ENCODE measurements at places on chromosomes 11 and 22. TPM values are rescaled to one million over a fixed set of nuclear protein-coding genes. Genes with fewer than 3 reads are reported as not detected.

GRCh38 chr22:47207846-47208554, 445.6 kb downstream of the TBC1D22A start:
- H3K4me1 ChIP-seq, result no peaks in the 10 kb centered on the region
- no peaks in the 10 kb centered on the region for H3K36me3 ChIP-seq
- H3K4me3 ChIP-seq, result no peak overlapping the region
- DNase-seq, result no peak

CRYBB1 gene
- not detected for total RNA-seq

DNA sequence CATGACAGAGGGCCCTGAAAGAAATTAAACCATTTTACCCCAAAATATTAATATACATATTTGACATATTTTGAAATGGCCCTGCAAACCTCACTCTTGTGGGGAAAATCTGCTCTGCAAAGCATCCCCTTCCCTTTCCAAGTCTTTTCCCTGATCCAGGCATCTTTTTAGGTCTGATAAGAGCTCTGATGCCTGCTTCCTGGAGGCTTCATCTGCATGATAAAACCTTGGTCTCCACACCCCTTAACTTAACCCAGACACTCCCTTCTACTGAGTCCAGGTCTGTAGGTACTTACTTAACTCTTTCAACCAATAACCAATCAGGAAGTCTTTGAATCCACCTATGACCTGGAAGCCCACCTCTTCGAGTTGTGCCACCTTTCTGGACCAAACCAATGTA, 1.8 kb upstream of the LGALS12 start:
- H3K4me3 ChIP-seq, result no peak overlapping the region
- H3K27me3 ChIP-seq, result no peaks in the 10 kb centered on the region
- no peaks in the 10 kb centered on the region for H3K4me1 ChIP-seq
- no peaks in the 10 kb centered on the region for H3K36me3 ChIP-seq
- no peak overlapping the region for H3K27ac ChIP-seq

DNA sequence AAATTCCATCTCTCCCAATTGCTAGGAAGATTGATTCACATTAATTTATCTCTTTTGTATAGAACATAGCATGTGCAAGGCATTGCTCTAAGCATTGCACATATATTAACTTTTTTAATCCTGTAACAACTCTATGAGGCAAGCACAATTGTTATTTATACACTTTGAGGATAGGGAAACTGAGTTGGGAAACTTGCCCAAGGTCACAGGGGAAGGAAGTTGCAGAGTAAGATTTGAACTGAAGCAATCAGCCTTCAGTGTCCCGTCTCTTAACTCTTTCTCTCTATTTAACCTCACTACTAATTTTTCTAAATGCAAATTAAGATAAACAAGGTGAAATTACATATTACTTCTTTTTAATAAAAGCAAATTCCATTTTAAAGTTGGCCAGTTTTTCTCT, 22.2 kb downstream of the OR56B4 start:
- DNase-seq, result no peak
- H3K4me3 ChIP-seq, result no peak overlapping the region
- peaks cover 45% of the 10 kb centered on the region for H3K27me3 ChIP-seq

ANKK1 gene
- total RNA-seq, result 0.22 TPM

DNA sequence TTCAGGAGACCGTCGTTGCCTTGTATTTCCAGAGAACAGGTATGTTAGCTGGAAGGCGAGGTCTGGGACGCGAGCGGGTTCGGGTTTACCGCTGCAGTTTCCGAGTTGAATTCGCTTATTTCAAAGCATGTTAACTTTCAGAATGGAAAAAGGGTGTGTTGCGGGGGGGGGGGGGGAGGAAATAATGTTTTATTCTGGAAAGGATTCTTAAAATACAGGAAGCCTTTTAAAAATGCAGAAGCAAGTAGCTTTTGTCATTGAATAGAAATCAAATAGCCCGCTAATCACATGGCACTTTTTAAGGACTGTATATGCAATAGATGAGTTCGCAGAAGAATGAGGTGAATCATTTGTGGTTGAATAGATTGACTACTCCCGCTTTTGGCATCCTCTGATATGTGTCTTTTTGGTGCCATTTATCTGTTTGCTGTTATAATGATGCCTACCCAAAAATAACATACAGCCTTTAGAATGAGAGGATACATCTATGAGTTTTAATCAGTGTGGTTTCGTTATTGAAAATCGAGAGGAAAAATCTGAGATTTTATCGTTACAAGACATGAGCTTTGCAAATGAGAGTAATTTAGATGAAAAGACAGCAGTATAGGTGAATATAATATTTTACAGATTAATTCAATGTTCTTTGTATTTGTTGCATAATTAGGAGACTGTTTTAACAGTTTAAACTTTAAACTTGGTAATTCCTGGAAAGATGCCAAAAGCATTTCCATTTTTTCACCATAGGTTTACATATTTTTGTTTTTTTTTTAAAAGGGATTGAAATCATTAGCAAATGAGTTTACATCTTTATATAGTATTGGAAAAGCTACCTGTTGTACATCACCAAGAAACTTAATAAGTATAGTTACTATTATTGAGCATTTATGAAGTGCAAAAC, 1.7 kb downstream of the PDE3B start:
- peaks cover 9% of the 10 kb centered on the region for H3K27me3 ChIP-seq
- H3K4me1 ChIP-seq, result peaks cover 28% of the 10 kb centered on the region
- H3K27ac ChIP-seq, result no peak overlapping the region
- peak overlapping the region; percentile 71 for H3K4me3 ChIP-seq
- no peaks in the 10 kb centered on the region for H3K36me3 ChIP-seq
- DNase-seq, result peak; percentile 10

- no peak for DNase-seq
- no peaks in the 10 kb centered on the region for H3K27me3 ChIP-seq
- H3K36me3 ChIP-seq, result no peaks in the 10 kb centered on the region
- H3K4me3 ChIP-seq, result no peak overlapping the region
- H3K4me1 ChIP-seq, result no peaks in the 10 kb centered on the region
These were observed 1119.1 kb upstream of the TENM4 start for GRCh38 chr11:80559942-80560341.

KRTAP5-9 gene
- 0.27 TPM for total RNA-seq

DNA sequence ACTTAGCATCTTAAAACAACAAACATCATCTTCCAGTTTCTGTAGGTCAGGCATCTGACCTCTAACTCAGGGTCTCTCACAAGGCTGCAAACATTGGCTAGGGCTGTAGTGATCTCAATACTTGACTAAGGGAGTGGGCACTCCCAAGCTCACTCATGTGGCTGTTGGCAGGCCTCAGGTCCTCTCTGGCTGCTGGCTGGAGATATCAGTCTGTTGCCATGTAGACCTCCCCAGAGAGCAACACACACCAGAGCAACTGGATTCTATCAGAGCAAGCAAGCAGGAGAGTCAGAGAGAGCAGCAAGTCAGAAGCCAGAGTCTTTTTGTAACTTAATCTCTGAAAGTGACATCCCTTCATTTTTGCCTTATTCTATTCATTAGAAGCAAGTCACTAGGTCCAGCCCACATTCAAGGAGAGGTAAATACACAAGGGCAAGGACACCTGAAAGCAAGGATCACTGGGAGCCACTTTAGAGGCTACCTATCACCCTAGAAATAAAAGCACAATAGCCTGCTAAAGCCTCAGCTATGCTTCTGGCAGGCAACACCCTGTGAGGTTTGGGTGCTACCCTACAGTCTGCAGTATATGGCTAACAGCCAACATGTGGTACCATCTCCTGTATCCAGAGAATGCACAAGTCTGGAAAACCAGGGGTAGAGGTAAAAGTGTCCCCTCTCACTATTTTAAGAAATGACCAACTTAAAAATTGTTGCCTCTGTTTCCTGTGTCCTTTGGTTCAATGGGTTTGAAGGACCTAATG, 33.5 kb upstream of the CD44 start:
- H3K27me3 ChIP-seq, result no peaks in the 10 kb centered on the region
- H3K27ac ChIP-seq, result no peak overlapping the region
- DNase-seq, result no peak
- H3K4me1 ChIP-seq, result no peaks in the 10 kb centered on the region
- no peaks in the 10 kb centered on the region for H3K36me3 ChIP-seq

DNA sequence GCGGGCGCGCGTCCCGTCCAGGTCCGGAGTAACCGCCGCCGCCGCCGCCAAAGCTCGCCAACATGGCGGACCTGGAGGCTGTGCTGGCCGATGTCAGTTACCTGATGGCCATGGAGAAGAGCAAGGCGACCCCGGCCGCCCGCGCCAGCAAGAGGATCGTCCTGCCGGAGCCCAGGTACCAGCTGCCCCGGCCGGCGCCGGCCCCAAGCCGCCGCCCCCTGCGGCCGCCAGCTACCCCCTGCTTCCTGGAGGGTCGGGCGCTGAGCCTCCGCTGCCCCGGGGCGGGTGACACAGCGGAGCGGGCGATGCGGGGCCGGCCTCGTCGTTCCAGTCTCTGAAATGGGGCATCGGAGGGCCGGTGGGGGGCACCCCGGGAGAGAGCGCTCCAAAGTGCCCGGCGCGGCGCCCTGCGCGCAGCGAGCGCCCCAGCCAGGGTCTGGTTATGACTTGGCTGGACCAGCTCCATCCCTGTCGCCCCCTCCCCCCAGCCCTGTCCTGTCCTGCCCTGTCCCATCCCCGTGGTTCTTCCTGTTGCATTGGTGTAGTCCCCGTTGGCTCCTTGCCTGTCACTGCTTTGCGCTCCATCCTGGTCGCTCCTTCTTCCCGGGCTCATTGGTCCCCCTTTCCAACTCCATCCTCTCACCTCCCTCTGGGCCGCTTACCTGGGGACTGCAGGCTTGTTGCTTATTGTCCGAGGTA, 653 bp downstream of the GRK3 start:
- H3K36me3 ChIP-seq, result no peaks in the 10 kb centered on the region
- DNase-seq, result no peak
- H3K27me3 ChIP-seq, result no peaks in the 10 kb centered on the region
- peaks cover 9% of the 10 kb centered on the region for H3K4me1 ChIP-seq

GRCh38 chr11:8206251-8207079, 37.6 kb upstream of the RIC3 start:
- no peak overlapping the region for H3K27ac ChIP-seq
- H3K27me3 ChIP-seq, result no peaks in the 10 kb centered on the region
- no peak for DNase-seq
- no peaks in the 10 kb centered on the region for H3K4me1 ChIP-seq

DNA sequence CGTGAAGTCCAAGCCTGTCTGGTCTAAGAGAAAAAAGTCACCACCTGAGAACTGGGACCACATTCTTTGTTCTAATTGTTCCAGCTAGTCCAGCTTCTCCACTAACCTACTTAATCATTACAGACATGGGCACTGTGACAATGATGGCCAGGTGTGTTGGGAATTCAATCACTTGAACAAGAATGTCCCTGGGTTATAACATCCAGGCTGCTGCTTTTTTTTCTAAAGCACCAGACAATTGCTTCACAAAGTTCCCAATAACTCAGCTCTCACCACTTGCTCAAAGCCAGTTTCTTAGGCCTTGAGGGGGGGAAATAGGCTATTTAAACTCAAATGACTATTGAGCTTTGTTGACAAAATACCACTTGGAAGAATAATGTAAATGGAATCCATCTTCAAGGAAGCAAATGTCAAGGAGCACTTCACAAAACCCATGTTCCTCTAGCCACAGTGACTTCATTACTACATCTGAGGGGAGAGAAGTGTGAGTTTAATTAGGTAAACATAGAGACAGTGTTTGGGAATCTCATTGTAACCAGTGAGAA, 80.3 kb downstream of the ME3 start:
- H3K27ac ChIP-seq, result peak overlapping the region; percentile 34
- no peaks in the 10 kb centered on the region for H3K36me3 ChIP-seq
- H3K4me3 ChIP-seq, result no peak overlapping the region
- no peak for DNase-seq

OR10A4 gene
- total RNA-seq, result not detected

- no peaks in the 10 kb centered on the region for H3K27me3 ChIP-seq
- H3K27ac ChIP-seq, result no peak overlapping the region
- no peaks in the 10 kb centered on the region for H3K36me3 ChIP-seq
- no peak overlapping the region for H3K4me3 ChIP-seq
- DNase-seq, result no peak
These were observed 26.7 kb upstream of the PICK1 start for GRCh38 chr22:38030311-38031133.

- H3K4me3 ChIP-seq, result no peak overlapping the region
- no peaks in the 10 kb centered on the region for H3K36me3 ChIP-seq
- no peaks in the 10 kb centered on the region for H3K4me1 ChIP-seq
- no peak overlapping the region for H3K27ac ChIP-seq
- H3K27me3 ChIP-seq, result no peaks in the 10 kb centered on the region
These were observed 256.5 kb upstream of the CADM1 start for GRCh38 chr11:115760461-115761320.

- no peak for DNase-seq
- no peaks in the 10 kb centered on the region for H3K4me1 ChIP-seq
- H3K27me3 ChIP-seq, result no peaks in the 10 kb centered on the region
- H3K36me3 ChIP-seq, result no peaks in the 10 kb centered on the region
- H3K27ac ChIP-seq, result no peak overlapping the region
These were observed 192.1 kb downstream of the IGLL1 start for GRCh38 chr22:23387827-23388516.

- H3K27me3 ChIP-seq, result no peaks in the 10 kb centered on the region
- no peak overlapping the region for H3K27ac ChIP-seq
- no peaks in the 10 kb centered on the region for H3K36me3 ChIP-seq
- H3K4me3 ChIP-seq, result no peak overlapping the region
- H3K4me1 ChIP-seq, result peaks cover 18% of the 10 kb centered on the region
These were observed 27.3 kb upstream of the SUSD2 start for GRCh38 chr22:24153959-24154358.

LIF gene
- 75.4 TPM for total RNA-seq

CADM1 gene
- total RNA-seq, result 0.79 TPM

DNA sequence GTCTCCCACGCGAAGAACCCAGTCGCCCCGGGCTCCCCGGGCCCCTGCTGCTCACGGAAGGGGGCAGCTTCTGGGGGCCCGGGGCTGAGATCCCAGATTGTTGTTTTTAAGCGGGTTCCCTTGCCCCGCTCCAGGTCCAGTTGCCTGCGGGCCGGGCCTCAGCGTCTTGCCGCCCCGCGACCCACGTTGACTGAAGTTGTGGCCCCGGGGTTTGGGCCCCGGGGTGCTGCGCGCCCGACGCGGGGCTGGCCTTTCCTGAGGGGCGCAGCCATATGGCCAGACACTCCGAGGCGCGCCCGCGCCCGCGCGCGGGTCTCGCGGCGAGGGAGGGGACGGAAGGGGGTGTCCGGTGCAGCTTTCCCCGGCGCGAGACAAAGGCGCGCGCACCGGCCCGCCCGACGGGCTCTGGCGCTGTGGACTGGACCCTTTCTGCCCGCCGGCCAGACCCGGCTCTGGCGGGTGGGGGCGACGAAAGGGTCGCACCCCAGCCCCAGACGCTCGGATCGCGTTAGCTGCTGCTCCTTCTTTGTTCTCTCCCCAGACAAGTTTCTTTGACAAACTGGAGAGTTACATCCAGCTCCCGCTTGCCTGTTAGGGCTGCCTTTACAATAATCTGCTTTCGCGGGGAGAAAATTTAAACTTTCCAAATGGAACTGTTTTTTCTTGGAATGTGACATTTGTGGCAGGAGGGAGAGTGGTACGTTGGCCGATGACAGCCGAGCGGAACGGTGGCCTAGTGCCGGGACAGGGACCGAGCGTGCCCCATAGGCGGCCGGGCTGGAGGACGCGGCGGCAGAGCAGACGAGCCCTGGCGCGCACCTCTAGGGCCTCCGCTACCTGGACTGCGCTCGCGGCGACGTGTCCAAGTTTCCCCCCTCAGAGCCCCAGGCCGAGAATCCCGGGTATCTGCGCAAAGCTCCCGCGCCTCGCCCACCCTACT, 716 bp downstream of the AMOTL1 start:
- peak overlapping the region; percentile 61 for H3K4me3 ChIP-seq
- DNase-seq, result no peak
- peaks cover 30% of the 10 kb centered on the region for H3K4me1 ChIP-seq
- H3K27ac ChIP-seq, result peak overlapping the region; percentile 68
- H3K27me3 ChIP-seq, result no peaks in the 10 kb centered on the region
- no peaks in the 10 kb centered on the region for H3K36me3 ChIP-seq

SGSM1 gene
- 5.1 TPM for total RNA-seq

- no peak overlapping the region for H3K27ac ChIP-seq
- peak; percentile 44 for DNase-seq
- H3K36me3 ChIP-seq, result no peaks in the 10 kb centered on the region
- H3K4me1 ChIP-seq, result no peaks in the 10 kb centered on the region
These were observed 309.8 kb downstream of the SHANK2 start for GRCh38 chr11:70942593-70942992.

SF3A1 gene
- 230 TPM for total RNA-seq
